ENCODE measurements at places on chromosomes 11 and 22.

DNA sequence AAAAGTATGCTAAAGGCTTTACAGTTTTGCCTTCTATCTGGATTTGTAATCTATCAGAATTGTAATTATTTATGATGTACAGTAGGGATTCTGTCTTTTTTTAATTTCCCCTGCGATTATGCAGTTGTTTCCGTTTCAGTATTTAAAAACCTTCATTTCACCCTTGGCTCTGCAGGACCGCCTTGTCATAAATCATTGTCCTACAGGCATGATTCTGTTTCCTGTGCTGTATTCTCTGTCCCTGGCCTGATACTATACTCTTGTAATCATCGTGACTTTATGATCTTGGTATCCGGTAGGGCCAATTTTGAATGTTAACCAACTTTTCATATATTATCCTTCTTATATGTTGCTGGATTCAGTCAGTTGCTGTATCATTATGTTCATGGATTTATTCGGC, 151.7 kb downstream of the ATXN10 start:
- no peak for ATAC-seq

- ATAC-seq: no peak
These were observed 17.0 kb upstream of the CTTN start for GRCh38 chr11:70381350-70381749.

DNA sequence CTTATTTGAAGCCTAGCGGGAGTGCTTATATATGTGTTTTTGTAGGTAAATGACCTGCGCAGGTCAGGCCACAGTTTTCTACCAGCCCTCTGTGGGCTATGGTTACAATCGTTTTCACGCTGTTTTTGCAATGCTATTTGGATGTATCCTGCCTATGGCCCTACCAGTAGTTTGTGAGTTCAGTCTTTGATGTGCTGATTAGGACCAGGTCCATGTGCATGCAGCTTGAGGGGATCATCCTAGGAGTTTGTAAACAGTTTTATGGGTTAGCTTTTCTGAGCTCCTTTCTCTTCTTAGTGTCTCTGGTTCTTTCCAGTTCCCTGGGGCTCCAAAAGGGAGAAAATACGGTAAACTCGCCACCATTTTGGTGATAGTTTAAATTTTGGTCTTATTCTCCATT, 142.5 kb downstream of the LDLRAD3 start:
- no peak for ATAC-seq

DNA sequence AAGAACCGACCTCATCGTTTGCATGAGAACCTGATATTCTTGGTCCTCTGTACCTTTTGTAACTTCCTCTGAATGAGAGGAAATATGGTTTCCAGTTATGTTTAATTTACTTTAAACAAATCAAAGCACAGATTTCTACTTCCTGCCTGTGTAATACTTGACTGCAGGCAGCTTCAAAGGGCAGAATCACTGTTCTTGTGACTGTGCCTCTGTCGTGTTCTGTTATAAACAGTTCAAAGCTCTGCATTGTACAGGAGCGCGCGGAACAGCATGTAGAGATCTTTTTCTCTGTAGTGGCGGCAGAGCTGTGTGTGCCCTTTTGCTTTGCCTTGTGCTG, 73.2 kb upstream of the CLDN5 start:
- peak; percentile 81 for ATAC-seq

GRCh38 chr11:70525006-70525405, 126.7 kb downstream of the CTTN start:
- no peak for ATAC-seq

DNA sequence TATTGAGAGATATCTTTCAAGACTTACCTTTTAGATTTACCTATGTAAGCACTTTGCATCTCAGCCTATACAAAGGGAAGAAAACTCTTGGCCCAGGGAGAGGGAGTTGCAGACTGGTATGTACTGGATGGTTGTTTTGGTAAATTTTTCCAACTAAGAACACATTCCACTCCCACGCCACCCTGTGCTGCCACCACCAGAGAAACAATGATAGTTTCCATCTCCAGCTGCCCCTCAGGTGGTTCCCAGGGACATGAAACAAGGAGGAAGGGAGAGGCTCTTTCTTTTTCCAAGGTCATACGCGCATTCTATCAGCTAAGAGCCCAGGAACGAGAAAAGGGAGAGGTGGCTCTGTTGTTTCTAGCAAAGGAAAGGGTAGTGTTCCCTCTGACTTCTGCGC, 34.4 kb downstream of the CCDC34 start:
- ATAC-seq: no peak

DNA sequence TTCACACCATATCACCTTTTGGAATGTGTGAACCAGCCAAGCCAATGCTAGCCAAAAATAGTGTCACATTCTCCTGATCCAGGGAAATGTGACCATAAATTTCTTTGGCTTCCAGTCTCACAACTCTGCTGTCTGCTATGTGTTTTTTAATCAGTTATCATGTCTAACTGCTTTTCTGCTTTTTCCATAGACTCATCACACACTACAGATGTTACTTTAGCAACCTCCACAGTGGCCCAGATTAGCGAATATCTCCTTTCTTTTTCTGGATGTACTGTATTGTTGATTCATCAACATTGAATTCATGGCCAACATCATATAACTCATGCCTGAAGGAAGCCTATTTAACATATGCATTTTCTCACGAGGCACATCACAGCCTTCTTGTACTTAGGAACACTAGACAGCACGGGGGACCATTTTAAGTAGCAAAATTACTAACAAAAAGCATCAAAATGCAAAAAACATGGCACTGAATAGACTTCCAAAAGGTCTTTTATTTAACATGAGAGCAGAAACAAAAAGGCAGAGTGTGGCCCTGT, 73.1 kb upstream of the POU2AF2 start:
- no peak for ATAC-seq

DNA sequence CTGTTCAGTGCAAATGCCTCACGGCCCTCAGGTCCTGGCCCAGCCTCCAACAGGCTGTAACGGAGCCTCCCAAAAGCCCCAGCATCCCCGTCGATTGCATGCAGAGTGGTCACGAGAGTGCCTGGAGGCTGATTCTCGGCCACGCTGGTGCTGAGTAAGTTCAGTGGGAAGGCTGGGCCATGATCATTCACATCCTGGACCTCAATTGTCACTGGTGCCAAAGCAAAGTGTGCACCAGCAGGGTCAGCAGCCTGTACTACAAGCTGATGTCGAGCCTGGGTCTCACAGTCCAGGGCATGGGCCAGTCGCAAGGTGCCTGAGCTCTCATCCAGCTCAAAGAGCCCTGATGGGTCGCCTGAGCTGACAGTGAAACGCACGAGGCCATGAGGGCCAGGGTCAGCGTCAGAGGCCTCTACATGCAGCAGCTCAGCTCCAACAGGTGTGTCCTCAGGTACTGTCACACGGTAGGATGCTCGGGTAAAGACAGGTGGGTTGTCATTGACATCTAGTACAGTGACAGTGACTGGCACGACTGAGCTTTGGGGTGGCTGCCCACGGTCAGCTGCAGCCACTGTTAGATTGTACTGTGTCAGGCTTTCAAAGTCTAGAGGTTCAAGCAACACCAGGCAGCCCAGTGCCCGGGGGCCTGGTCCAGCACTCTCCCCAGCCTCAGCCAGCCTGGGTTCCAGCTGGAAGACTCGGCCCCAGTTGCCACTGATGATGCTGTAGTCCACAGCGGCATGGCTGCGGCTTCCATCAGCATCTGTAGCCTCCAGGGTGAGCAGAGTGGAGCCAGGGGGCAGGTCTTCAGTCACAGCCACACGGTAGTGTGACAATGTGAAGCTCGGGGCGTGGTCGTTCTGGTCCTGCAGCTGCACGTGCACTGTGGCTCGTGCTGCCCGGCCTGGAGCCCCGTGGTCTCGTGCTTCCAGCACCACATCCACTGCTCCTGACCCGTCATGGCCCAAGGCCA, 4.5 kb upstream of the TPP1 start:
- ATAC-seq: no peak

- ATAC-seq: no peak
These were observed 66.7 kb downstream of the DSCAML1 start for GRCh38 chr11:117730208-117730800.

DNA sequence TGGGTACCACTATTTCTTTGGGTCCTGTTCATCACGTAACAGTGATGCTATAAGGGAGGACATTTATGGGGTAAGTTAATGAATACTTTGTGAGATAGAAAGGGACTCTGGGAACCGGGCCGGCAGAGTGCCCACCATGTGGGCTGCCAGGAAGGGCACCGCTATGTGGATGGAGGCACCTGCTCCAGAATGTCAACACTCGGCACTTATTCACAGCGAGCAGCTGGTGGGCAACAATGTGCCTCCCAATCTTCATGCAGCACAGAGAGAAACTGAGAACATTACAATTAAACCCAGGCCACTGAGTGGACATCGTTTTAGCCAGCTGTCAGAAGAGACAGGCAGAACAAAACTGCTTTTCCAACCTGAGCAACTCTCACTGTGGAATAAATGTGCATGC, 15.8 kb upstream of the ELFN2 start:
- no peak for ATAC-seq

GRCh38 chr11:101914738-101915426, at the start of gene CEP126:
Gene CEP126, plus strand, starts transcription at chr11:101915010. Its CDS starts 275 bp downstream, at chr11:101915285.
- peak; percentile 97 for ATAC-seq

GRCh38 chr22:49406879-49407587, 420.6 kb downstream of the BRD1 start:
- no peak for ATAC-seq

GRCh38 chr22:50738649-50739227, 734 bp downstream of the ACR start:
- ATAC-seq: no peak

DNA sequence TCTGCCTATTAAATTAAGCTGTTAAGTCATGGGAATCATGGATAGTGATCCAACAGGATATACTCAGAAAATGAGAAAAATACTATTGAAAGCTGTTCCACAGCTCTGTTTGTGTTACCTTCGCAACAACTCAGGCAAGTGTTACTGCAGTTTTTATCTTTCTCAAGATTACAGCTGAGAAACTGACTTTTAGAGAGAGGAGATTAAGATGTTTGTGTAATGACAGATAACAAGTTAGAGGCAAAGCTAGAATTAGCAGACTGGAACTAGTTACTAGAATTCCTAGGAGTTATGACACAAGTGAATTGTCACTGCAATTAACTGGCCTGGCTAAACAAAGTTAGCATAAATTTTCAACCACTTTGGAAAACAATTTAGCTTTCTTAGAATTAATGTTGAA, 1.6 kb downstream of the SLN start:
- ATAC-seq: no peak

DNA sequence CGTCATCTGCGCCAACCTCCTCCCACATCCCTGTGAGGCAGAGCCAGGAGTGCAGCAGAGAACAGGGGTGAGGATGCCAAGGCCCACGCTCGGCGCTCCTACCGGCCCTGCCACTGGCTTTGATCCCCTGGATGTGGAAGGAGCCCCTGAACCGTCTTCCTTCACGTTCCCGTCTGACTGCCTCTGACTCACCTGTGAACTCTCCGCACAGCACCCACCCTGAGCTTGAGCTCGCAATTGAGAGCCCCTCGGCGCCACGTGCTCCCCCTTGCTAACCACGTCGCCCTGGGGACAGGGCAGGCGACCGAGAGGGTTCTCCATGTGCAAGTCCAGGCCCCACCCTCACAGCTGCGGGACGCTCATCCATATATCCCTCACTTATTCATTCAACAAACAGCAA, 645.3 kb downstream of the BRD1 start:
- ATAC-seq: no peak

- no peak for ATAC-seq
These were observed 56.3 kb upstream of the PDE3B start for GRCh38 chr11:14587258-14587657.

DNA sequence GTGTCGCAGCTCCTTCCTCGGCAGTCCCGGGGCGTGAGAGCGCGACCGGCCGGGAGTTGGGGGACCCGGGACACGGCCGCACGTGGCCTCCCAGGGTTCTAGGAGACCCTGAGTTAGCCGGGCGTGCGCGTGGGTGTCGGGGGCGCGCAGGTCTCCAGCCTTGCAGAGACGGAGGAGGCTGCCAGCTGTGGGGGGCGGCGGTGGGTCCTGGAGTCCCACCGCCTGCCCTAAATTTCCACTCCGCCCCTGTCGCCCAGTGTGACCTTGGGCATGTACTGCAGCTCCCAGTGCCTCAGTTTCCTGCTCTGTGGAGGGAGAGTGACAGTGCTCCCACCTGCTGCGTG, 18.8 kb downstream of the RRP7A start:
- ATAC-seq: no peak
